NCI-H2227 treated with DMSO at 0.1 percent for 48 hours (cell line): ENCODE measurements at places on chromosomes 5 and 9.

DNA sequence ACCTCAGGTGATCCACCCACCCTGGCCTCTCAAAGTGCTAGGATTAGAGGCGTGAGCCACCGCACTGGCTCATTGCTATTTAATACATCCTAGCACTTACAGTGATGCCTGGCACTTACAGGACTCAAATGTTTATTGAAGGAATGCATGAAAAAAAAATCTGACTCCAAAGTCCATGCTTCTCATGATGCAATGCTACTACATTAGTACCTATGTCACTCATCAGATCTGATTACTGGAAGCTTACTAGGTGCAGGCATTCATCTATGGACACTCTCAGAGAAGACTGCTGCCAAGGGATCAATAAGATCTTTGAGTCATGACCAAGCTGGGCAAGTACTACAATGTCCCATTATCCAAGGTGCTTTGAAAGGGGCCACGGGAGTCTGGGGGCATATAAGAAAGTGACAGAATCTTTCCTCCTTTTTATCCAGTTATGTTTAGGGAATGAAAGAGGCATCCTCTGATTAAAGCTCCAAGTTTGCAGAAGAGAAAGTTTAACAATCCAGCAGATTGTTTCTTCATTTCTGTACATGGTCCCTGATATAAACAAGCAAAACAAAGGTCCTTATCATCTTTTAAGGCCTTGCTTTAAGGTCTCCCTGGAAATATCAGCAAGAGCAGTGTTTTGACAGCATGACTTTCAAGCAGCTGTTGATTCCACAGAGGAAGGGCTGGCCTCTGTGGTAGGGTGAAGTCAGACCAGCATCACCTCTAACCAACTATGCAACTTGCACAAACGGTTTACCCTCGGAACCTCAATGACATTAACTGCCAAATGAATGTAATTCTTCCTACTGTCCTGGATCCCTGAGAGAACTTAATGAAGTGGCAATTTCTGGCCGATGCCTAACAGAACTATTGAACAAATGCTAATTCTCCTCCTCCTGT, 35.9 kb downstream of the ARPC5L start:
- no peak for DNase-seq

DNA sequence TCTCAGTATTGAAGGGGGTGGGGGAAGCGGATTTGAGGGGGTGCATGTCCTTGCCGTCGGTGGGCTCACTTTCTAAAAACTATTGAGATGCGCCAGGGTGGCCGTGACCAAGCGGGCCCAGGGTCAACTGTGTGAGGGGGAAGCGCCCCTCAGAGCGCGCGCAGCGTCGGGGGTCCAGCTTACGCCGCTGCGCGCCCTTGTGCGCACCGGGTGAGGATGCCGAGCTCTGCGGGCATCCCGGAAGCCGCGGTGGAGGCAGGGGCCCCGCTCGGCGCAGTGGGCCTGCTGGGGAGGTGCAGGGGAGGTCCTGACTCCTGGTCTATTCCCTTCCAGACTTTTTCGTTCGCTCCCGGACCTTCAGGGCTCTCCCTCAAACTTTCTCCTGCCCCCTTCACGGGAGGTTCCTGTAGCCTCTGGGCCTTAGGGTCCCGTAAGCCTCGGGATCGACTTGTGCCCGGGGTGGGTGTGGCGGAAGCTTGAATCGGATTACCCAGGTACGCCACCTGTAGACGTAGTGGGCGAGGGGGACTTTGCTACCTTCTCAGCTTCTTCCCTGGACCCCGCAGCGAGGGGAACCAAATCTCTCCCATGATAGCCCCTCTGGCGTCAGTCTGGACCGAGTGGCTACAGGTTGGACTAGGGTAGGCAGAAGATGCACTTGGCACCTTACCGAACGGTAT, 2.5 kb upstream of the PRDM6 start:
- no peak for DNase-seq

- no peak for DNase-seq
Measured at GRCh38 chr5:81428861-81429260, 34.9 kb upstream of the ACOT12 start.

DNA sequence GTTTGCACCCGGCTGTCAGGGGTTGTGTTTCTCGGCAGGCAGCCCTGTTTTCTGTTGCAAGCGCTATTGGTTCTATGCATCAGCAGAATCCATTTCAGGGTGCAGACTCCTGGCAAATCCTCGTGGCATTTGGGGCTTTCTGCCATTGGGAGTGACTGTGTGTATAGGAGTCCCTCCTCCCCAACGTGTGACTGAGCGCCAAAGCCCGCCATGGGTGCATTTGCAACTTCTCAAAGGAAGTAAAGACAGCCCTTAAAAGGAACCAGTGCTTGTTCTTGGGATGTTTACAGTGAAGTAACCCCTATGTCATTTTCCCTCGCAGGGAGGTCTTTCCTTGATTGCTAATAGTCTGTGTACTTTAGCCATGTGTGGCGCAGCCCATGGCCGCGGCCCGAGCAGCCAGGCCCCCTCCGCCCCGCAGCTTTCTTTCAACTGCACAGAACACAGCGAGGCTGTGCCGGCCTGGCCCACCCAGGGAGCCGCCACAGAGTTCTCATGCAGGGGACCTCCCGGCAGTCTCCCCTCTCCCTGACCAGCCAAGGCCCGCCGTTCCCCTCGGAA, 175.6 kb downstream of the HSD17B3 start:
- DNase-seq = no peak

DNA sequence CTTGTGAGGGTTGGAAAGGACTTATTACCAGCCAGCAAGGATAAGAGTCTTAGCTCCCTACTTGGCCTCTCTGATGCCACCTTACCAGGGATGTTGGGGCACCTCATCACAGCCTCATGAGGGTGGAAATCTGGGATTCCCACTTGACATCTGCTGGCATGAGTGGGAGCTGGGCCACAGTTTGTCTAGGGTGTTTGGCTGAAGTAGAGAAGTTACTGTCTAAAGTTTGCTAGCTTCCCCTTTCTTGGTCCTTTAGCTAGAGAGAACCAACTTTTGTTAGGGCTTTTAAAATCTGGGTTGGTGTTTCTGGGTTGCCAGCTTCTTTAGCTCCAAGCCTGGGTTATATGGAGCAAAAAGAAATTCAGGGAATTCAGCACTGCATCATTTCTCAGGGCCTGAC, 57.5 kb upstream of the GNA14 start:
- DNase-seq = no peak

GRCh38 chr9:15570769-15571168, 17.9 kb downstream of the CCDC171 start:
- peak; percentile 86 for DNase-seq

GRCh38 chr9:135212961-135213360, 125.5 kb downstream of the OLFM1 start:
- DNase-seq = no peak

- DNase-seq = no peak
Measured at GRCh38 chr9:134267305-134267880, 58.9 kb upstream of the RXRA start.

- DNase-seq = no peak
Measured at GRCh38 chr9:110880189-110880588, 158.1 kb downstream of the LPAR1 start.

- DNase-seq = no peak
Measured at GRCh38 chr5:115132465-115132864, 37.2 kb downstream of the TRIM36 start.

DNA sequence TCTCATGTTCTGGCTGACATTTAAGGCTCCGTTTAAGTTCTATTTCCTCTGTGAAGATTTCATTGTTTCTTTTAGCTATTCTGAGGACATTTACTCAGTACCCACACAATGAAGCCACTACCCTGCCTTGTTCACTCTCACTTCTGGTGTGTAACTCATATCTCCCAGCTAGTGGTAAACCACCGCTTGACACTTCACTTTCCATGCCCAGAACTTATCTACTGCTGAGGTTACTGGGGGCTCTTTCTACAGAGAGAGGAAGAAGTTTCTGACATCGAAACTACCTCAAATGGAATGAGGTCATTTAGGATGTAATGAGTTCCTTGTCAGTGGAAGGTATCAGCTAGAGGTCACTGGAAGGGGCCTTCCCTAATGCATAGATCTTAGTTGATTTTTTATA, 501.5 kb downstream of the DMAC1 start:
- DNase-seq = no peak

DNA sequence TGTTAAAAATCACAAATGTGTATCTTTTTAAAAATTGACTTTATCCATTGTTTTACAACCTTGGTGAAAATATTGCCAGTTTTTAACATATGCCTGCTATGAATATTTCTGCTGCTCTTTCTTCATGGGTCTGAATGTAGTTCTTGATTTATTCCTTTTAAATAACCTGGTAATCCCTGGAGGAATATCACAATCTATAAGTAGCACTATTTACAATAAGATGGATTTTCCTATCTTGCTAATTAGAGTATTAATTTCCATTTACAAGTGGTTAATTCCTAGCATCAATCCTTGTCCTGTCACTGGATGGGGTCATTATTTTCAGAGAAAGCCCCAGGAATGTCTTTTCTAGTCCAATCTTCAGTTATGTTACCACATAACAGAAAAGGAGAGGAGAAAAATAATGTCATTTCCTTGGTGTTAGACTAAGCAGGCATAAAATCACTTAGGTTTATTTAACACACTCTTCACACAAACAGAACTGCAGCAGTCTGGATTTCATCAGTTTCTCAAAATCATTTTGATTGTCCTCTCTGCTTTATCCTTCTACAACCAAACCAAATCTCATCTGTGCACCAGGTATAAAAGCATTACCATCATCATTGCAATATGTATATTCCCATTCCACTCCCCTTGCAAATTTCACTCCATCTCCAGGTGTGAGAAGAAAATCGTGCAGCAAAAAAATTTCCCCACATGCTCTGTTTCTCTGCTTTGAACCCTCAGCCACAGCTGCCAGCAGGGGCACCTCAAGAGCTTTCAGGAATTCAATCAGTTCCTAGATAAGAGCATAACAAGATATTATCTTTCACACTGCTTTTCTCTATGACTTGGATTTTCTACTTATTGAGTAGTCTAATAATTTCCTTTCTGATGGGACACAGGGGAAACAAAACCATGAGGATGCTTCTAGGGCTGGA, 204.1 kb downstream of the SEC61B start:
- DNase-seq = no peak

DNA sequence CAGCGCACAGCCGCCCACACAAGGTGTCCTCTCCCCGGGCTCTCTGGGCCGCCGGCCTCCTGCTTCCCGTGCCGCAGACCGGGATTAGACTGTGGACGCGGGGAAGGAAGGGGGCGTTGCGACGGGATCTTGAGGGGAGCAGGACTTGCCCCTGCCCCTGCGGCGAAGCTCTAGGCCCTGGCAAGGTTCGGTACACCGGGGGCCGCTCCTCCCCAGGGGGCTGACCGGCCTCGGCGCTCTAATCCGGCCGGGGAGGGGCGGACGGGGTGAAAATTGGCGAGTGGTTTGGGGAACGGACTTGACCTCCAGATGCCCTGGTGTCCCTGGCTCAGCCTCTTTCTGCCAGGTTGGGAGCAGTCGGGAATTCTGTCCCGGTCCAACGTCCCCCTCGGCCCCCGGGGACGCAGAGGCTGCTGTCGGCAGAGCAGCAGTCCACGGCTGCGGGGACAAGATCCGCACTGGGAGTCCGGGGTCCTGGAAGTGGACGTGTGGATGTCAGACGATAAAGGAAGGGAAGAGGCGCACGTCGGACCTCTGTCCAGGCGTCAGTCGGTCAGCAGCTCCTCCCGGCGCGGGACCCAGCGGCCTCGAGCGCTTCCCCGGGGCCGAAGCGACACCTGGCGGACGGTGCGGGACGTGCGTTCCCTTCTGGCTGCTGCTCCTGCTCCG, 1.9 kb upstream of the CNTFR start:
- peak; percentile 39 for DNase-seq

- DNase-seq = no peak
Measured at GRCh38 chr5:159241946-159242552, 21.0 kb upstream of the UBLCP1 start.

DNA sequence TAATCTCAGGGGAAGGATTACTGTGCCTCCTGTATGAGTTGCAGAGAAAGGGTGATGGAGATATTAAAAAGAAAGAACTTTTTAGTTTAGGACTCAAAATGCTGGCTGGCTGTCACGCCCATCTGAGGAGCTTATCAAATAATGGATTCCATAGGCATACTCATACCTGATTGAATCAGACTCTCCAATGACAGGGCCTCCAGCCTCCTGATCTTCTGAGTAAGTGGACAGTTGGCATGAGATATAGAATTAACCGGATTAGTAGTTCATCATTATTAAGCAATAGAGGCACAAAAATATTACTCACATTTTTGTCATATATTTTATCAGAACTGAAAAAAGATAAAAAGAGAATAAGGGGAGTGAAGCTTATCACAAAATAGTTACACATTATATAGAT, 157.0 kb upstream of the RASA1 start:
- DNase-seq = no peak

DNA sequence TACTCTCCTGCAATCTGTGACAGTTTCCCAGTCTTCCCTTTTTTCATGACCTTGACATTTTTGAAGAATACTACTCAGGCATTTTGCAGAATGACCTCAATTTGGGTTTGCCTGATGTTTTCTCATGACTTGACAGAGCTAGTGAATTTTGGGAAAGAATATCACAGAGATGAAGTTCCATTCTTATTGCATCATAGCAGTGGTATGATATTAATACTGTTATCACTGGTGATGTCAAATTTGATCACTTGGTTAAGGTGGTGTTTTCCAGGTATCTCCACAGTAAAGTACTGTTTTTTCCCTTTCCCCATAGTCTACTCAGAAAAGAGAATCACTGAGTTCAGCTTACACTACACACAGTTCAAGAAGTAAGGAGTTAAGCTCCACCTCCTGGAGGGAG, 56.2 kb upstream of the XPA start:
- DNase-seq = no peak

DNA sequence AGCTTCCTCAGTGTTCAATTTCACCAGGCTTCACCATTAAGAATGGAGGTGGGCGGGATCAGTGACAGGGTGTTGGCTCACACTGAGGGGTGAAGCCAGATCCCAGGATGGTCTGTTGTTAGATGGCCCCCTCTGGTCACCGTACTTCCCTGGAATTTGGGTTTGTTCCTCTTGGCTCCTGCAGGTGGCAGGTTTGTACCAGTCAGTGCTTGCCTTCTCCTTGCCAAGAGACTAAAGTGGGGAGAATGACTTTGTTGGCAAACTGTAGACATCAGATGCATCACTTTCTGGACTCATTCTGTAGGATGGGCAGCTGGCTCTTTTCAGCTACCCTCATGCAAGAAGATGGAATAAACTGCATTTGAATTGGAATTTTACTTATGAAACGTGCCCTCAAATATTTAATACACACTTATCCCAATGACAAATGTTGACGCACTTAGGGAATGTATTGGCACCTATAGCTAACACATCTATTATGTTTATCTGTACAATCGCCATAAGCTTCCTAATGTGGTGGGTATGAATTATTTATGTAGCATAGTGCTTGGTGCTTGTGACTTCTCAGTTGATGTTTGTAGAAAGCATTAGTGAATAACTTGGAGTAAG, 31.4 kb upstream of the ANKRD55 start:
- DNase-seq = no peak

DNA sequence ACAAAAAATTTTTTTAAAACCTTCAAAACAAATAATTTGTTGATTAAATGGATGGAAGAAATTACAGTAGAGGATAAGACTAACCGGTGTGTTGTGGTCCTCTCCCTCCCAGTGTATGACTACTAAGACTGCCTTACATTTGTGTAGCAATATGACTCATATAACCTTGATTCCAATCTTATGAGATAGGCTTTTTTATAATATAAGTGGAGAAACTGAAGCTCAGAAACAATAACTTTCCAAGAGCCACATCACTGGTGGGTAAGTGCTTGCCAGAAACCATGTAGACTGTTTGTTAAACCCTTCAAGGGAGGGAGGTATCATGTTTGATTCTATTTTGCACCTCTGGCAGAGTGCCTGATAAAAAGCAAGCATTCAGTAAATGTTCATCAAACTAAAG, 47.5 kb downstream of the NLN start:
- DNase-seq = no peak

GRCh38 chr9:127505396-127506116, 54.2 kb downstream of the LRSAM1 start:
- DNase-seq = no peak
